ENCODE measurements at places on chromosomes 11 and 22. TPM values are rescaled to one million over a fixed set of nuclear protein-coding genes. Genes with fewer than 3 reads are reported as not detected.

- DNase-seq, result no peak
Measured at GRCh38 chr22:29727131-29727523, 7.3 kb downstream of the CABP7 start.

GRCh38 chr11:4543561-4543960, 1.4 kb upstream of the OR52M1 start:
- no peak for DNase-seq

- no peak for DNase-seq
Measured at GRCh38 chr11:40186437-40187263, 1272.8 kb downstream of the LRRC4C start.

DNA sequence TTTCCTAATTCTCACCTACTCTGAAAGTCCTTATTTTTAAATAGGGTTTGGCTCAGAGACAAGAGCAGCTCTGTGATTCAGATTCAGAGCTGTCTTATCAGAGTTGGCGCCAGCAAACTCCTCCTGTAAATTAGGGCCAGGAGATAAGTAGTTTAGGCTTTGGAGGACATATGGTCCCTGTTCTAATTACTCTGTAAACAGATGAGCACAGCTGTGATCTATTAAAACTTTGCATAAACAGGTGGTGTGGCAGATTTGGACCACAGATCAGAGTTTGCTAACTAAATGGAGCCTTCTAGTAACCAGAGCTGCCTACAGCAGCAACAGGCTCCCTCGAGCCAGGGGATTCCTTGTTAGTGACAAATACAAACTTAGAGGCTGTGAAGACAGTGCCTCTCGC, 27.9 kb downstream of the YPEL1 start:
- DNase-seq, result no peak

DNA sequence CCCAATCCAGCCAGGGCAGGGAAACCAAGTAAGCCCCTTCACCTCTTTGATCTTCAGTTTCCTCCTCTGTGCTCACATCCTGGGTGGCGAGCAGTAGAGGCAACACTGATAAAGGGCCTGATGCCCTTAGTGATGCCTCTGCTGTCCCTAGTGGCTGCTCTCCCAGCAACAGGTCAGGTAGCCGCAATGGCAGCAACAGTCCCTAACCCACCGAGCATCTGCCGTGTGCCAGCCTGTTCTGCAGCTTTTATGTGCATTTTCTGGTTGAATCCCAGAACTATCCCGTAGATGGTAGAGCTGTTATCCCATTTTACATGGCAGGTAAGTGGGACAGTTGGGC, 5.2 kb downstream of the SCYL1 start:
- DNase-seq, result no peak

DNA sequence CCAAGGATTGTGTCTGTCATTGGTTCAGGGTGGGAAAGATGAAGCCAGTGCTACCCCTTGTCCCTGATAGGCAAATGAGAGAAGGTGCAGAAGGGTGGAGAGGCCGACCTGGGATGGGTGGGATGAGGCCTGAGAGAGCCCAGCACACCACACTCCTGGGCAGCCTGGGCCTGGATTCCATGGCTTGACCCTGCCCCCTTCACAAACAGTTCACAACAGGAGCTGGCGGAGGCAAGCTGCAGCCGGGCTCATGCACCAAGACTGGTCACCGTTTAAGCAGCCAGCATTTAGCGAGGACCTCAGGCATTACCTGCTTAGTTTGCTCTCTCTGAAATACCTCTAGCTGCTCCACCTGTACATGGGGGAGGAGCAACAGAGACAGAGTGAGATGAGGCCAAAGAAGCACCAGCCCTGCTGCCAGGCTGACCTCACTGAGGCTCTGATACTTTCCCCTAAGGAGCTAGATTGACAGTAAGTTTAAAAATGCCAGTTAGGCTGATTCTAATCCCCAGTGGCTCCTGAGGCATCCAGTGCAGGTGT, 13.5 kb downstream of the IL18BP start:
- no peak for DNase-seq

- no peak for DNase-seq
Measured at GRCh38 chr11:126772267-126772666, 228.3 kb downstream of the KIRREL3 start.

- DNase-seq, result no peak
Measured at GRCh38 chr22:47032956-47033647, 270.7 kb downstream of the TBC1D22A start.

DNA sequence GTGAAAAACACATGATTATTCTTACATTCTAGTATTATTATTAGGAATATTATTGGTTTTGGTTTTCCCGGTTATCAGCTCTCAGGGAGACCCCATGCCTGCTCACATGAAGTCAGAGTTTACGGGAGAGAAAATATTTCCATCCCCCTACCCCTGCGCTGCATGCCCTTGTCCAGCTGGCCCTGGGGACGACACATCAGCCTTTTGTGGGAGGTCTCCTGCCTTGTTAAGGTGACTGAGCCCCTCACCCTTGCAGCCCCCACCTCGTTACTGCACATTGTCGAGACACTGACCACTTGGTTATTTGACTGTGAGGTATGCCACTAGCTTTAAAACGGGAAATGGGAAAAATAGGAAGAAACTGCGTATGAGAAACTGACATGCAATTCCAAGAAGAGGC, 63.0 kb downstream of the PARVG start:
- no peak for DNase-seq

GRCh38 chr11:75518204-75518549, 7.6 kb downstream of the GDPD5 start:
- DNase-seq, result no peak

GRCh38 chr11:68314203-68315170, 2.1 kb downstream of the LRP5 start:
- no peak for DNase-seq

DNA sequence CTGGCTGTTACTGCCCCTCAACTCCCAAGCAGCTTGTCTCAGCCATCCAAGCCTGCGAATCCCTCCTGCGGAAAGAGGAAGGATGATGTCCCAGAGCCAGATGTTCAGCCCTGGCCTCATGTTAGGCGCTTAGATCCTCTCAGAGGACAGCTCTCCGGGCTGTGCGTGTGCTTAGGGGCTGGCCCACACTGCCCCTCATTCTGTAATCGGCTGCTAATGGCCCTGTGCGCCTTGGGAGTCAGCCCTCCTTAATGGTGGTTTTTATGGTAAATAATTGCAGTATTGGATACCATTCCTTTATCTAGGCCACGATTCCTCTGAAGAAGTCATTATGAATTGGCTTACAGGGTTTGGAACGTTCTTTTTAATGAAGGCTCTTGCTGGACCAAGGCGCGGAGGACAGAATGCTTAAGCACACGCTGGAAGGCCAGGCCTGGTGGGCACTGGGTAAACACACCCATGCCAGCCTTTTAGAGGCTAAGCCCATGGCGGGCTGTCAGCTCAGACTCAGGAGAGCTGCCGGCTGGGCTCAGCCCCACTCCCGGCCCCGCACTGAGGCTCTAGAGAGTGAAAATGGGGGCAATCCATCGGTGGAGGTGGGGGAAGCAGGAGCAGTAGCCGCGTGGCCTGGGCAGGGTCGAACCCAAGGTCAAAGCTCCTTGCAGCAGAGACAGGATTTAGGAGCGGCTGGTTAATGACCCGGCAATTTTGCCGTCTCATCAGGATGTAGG, 1157.5 kb downstream of the BRD1 start:
- no peak for DNase-seq

DNA sequence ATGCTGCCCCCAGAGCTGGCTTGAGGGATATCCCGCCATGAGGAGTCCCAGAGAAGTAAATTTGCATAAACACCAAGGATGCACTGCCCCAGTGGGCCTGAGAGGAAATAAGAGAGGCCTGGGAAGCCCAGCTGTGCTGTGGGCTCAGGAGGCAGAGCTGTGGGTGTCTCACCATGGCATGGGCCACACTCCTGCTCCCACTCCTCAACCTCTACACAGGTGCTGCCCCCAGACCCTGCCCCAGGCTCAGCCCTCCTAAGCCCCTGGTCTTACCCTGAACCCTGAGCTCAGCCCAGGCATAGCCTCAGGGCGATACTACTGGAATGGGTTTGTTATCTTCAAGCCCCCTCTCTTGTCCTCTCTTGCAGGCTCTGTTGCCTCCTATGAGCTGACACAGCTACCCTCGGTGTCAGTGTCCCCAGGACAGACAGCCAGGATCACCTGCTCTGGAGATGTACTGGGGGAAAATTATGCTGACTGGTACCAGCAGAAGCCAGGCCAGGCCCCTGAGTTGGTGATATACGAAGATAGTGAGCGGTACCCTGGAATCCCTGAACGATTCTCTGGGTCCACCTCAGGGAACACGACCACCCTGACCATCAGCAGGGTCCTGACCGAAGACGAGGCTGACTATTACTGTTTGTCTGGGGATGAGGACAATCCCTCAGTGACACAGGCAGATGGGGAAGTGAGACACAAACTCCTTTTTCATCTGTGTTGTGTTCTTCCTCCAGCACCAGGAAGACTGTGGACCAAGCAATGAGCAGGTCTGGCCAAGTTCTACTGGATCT, 59.9 kb downstream of the GGTLC2 start:
- no peak for DNase-seq

- DNase-seq, result no peak
Measured at GRCh38 chr11:119100994-119101758, 477 bp downstream of the DPAGT1 start.

MMP13 gene
- not detected for total RNA-seq

PRG3 gene
- not detected for total RNA-seq

PKNOX2 gene
- total RNA-seq, result not detected

SORL1 gene
- total RNA-seq, result 392 TPM

MS4A3 gene
- 0.44 TPM for total RNA-seq

P4HA3 gene
- not detected for total RNA-seq

MALAT1 gene
- total RNA-seq, result 33,585 TPM

DGAT2 gene
- 0.61 TPM for total RNA-seq

BRSK2 gene
- total RNA-seq, result 0.86 TPM
